ENCODE measurements at places on chromosomes 3 and 15. TPM values are rescaled to one million over a fixed set of nuclear protein-coding genes. Genes with fewer than 3 reads are reported as not detected.
A peak's percentile ranks its signal among the peaks of the same experiment; 100 is the strongest.

Gene TMC3
- not detected for total RNA-seq

Gene SPINT1
- total RNA-seq = 6.5 TPM

Gene TM4SF18
- total RNA-seq = not detected

Gene NR1I2
- 1.0 TPM for total RNA-seq

GRCh38 chr15:49187549-49188245 is 17.6 kb downstream of the GALK2 start:
- no peaks in the 10 kb centered on the region for H3K27me3 ChIP-seq
- H3K36me3 ChIP-seq = peaks cover 25% of the 10 kb centered on the region
- DNase-seq = no peak
- no peak overlapping the region for H3K4me3 ChIP-seq
- H3K4me1 ChIP-seq = peaks cover 34% of the 10 kb centered on the region
- no peak overlapping the region for H3K27ac ChIP-seq

DNA sequence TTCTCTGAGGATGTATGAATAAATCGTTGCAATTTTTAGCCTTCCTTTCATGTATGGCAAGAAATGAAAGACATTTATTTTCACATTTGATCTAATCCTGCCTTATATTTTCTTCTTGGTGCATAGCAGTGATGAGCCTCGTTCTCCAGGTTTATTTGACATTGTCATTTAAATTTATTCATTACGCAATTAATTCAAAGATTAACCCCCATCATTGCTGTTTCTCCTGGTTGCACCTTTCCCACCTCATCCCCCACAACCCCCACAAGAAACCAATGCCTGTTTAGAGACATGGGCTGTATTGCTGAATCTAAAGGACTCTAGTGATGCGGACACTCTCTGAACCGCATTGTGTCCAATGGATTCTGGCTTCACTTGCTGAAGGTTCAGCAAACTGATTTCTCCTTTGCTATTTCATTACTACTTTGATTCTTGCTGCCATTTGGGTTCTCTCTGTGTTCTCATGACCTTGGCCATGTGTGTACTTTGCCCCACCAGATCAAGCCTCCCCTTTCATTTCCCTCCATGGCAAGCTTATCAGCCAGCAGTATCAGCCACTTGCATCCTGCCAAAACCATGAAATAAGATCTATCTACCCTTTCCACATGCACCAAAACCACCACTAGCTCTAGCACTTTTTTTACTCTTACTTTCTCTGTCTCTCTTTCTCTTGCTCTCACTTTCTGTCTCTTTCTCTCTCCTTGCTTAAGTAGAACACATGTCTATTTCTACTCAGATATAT is 382.7 kb downstream of the GBE1 start:
- no peak overlapping the region for H3K4me3 ChIP-seq
- DNase-seq = no peak
- H3K36me3 ChIP-seq = no peaks in the 10 kb centered on the region
- H3K27ac ChIP-seq = no peak overlapping the region
- no peaks in the 10 kb centered on the region for H3K27me3 ChIP-seq

DNA sequence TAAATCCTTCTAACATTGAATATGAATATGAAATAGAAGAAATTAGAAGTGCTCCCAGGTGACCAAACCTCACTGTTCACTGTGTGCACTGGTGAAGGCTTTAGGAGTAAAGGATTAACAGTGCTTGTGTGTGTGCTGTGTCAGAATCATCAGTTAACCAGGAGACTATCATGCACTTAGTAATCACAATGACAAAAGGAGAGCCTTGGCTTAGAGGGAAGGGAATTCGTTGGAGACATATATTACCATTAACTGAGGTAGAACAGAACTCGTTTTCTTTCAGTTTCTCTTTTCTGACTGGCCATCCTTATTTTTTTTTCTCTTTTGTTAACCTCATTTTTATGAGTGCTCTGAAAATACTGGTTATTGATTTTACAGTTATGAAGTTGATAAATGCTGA is 213.3 kb upstream of the GBE1 start:
- no peaks in the 10 kb centered on the region for H3K27me3 ChIP-seq
- H3K36me3 ChIP-seq = no peaks in the 10 kb centered on the region
- H3K27ac ChIP-seq = no peak overlapping the region
- H3K4me1 ChIP-seq = no peaks in the 10 kb centered on the region
- DNase-seq = no peak

GRCh38 chr3:16183601-16184270 is 9.3 kb downstream of the GALNT15 start:
- H3K27ac ChIP-seq = no peak overlapping the region
- no peak overlapping the region for H3K4me3 ChIP-seq
- H3K36me3 ChIP-seq = no peaks in the 10 kb centered on the region
- no peak for DNase-seq
- peaks cover 4% of the 10 kb centered on the region for H3K27me3 ChIP-seq
- H3K4me1 ChIP-seq = no peaks in the 10 kb centered on the region

DNA sequence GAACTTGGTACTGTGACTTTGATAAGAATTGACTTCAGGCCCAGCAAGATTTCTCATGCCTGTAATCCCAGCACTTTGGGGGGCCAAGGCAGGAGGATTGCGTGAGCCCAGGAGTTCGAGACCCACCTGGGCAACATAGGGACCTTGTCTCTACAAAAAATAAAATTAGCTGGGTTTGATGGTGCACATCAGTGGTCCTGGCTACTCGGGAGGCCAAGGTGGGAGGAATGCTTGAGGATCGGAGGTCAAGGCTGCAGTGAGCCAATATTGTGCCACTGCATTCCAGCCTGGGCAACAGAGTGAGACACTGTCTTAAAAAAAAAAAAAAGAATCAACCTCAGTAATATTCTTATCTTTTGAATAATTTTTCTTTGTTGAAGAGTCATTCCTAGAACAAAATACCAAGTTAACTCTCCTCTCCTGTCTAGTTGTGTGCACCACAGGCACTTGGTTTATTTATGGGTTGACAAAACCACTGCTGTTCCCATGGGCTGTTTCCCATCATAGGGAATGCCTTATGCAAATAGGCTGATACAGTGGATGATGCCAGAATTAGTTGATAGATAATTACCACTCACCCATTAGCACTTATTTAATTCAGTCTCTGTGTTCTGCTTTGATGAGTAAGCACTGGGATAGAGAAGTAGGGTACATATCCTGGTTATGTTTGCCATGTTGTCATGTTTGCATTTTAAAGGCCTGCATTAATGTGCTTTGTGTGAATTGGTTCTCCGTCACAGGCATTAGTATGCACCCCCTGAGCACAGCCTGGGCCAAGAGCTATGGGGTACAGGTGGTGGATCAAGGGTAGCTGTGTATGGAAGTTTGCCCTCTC is 32.9 kb downstream of the TRAK1 start:
- peaks cover 16% of the 10 kb centered on the region for H3K36me3 ChIP-seq
- no peaks in the 10 kb centered on the region for H3K27me3 ChIP-seq
- peaks cover 24% of the 10 kb centered on the region for H3K4me1 ChIP-seq
- DNase-seq = no peak

- peaks cover 43% of the 10 kb centered on the region for H3K36me3 ChIP-seq
- H3K4me3 ChIP-seq = no peak overlapping the region
- no peaks in the 10 kb centered on the region for H3K4me1 ChIP-seq
- DNase-seq = no peak
- H3K27me3 ChIP-seq = no peaks in the 10 kb centered on the region
Measured at GRCh38 chr3:57919987-57920386, 88.2 kb upstream of the FLNB start.

DNA sequence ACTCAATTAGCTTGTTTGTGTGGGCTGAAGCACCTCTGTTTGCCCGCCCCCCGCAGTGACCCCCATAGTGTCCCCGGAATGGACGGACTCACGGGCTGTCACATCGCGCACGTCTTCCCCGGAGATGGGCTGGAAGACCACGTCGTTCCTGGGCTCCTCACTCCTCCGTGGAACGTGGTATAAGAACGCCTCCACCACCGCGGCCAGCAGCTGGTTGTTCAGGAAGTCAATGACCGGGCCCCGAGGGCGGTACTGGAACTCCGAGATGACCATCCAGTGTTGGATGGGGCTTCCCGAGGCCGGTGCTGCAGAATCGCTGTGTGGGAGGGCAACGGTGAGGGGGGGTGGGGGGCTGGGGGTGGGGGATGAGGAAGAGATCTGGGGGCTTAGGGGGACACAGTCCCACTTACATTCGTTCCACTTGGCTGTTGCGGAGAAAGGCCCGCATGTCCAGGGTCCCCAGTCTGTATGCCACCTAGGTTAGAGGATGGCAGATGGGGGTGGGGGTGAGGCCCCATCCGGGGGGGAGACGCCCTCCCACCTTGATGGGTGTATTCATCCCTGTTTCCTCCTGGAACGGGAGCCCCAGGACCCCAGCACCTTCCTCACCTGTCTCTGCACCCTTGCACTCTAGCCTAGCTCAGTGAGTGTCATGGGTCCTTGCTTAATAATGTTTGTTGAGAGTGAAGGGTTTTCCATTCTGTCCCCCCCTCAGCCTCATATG is 30.2 kb downstream of the MUC20 start:
- H3K36me3 ChIP-seq = no peaks in the 10 kb centered on the region
- no peaks in the 10 kb centered on the region for H3K27me3 ChIP-seq
- peaks cover 15% of the 10 kb centered on the region for H3K4me1 ChIP-seq
- no peak for DNase-seq
- no peak overlapping the region for H3K4me3 ChIP-seq

- H3K4me1 ChIP-seq = no peaks in the 10 kb centered on the region
- DNase-seq = no peak
- peaks cover 15% of the 10 kb centered on the region for H3K27me3 ChIP-seq
- no peaks in the 10 kb centered on the region for H3K36me3 ChIP-seq
- H3K27ac ChIP-seq = no peak overlapping the region
Measured at GRCh38 chr15:92502336-92502735, 108.7 kb downstream of the ST8SIA2 start.

DNA sequence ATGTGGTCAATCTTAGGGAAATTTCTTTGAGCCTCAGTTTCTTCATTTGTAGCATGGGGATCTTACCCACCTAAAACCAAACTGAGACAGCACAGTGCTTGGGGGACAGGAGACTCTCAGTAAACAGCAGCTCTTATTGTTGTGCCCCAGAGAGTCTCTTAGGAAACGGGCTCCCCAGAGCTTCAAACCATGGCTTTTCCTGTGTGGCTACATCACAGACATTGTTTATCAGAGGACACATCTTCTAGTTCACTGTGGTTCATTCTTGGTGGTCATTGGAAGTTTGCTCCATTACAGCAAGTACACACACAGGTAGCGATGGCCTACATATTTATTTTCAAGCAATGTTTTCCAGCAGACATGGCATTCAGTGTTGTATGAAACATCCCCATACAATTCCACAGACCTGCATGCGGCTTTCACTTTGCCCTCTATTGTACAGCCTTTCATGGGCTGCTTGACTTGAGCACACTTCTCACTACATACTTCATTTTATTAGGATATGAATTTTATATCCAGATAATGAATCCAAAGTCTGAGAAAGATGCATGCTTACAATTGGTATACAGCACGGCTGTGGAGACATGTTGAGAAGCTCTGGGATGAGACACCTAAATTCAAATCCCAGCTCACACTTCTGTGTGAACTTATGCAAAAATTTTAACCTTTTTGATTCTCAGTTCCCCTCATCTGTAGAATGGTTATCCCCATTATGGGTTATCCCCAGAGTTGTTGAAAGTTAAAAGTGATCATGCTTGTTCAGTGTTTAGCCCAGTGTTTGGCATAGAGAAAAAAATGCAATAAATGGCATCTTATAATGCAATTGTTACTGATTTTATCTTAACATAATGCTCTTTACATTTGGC is 84.8 kb upstream of the ICE2 start:
- H3K4me3 ChIP-seq = no peak overlapping the region
- DNase-seq = no peak
- no peaks in the 10 kb centered on the region for H3K27me3 ChIP-seq
- H3K27ac ChIP-seq = peak overlapping the region; percentile 72

DNA sequence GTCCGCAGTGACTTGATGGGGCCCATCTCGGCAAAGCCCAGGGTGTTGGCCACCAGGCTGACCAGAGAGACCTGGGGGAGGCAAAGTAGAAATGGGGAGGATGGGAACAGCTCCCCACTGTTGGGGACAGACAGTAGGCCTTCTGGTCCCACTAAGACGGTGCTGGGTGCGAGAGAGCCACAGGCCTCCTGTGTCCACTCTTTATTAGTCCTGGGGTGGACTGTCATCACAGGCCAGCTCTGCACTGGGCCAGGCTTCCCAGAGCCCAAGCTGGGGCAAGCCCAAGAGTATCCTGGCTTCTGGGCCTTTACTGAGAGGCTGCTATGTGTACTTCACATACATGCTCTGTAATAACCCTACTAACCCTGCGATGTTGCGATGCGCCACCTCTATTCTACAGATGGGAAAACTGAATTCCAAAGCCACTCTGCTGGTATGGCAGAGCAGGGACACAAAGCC is 66.4 kb downstream of the EXOG start:
- no peak overlapping the region for H3K4me3 ChIP-seq
- no peaks in the 10 kb centered on the region for H3K27me3 ChIP-seq
- no peak for DNase-seq
- H3K27ac ChIP-seq = no peak overlapping the region

DNA sequence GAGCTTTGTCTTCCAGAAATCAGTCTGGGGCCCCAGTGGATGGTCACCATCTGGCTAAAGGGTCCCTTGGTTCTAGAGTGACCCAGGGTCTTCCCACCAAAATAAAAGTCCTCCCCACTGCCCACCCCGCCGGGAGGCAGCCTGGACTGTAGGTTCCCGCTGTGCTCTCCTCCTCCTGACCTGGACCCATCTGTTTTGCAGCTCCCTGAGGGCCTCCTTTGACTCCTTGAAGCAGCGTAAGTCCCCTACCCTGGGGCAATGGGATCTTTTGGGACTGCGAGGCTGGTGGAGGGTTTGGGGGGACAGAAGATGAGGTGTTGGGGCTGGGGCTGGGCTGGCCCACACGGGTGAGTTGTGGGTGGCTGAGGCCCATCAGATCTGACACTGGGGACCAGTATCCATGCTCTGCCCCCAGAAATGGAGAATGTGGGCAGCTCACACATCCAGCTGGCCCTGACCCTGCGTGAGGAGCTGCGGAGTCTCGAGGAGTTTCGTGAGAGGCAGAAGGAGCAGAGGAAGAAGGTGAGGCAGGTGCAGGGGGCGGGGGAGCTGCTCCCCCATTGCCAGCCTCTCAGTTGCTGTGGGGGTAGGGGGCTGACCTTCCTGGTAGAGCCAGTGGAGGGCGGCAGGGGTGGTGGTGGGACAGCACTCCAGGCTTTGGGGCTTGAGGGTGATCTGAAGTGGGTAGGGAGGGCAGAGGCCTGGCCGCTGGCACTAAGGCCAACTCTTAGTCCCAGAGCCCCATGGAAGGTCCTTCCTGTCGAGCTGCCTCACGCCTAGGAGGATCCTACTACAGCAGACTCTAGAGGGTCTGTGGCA is 30.4 kb downstream of the PSTPIP1 start:
- peak; percentile 0 for DNase-seq
- no peaks in the 10 kb centered on the region for H3K27me3 ChIP-seq
- peaks cover 56% of the 10 kb centered on the region for H3K4me1 ChIP-seq

GRCh38 chr3:73465926-73466325 is 158.8 kb downstream of the PDZRN3 start:
- no peaks in the 10 kb centered on the region for H3K4me1 ChIP-seq
- peaks cover 2% of the 10 kb centered on the region for H3K27me3 ChIP-seq
- no peaks in the 10 kb centered on the region for H3K36me3 ChIP-seq
- no peak overlapping the region for H3K4me3 ChIP-seq
- DNase-seq = no peak
- no peak overlapping the region for H3K27ac ChIP-seq
